ENCODE measurements at places on chromosomes 2 and 18.
A peak's percentile ranks its signal among the peaks of the same experiment; 100 is the strongest.

GRCh38 chr18:11249391-11249790 lies 100.0 kb upstream of the PIEZO2 start:
- no peak for DNase-seq

DNA sequence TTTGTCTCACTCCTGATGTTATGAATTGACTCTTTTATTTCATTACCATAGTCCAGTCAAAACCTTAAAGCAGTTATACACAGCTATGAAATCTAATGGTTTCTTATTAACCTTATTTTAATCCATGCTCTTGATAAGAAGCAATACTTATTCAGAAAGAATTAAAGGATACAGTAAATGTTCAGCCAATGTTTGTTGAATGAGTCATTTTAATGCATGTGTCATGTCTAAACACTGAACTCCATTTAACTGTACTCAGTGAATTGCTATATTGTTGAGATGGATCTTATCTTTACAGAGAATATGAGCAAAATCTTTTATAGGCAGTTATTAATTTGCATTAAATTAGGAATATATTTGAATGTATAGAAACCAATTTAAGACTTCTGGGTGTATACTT lies 135.1 kb upstream of the TFPI start:
- no peak for DNase-seq

DNA sequence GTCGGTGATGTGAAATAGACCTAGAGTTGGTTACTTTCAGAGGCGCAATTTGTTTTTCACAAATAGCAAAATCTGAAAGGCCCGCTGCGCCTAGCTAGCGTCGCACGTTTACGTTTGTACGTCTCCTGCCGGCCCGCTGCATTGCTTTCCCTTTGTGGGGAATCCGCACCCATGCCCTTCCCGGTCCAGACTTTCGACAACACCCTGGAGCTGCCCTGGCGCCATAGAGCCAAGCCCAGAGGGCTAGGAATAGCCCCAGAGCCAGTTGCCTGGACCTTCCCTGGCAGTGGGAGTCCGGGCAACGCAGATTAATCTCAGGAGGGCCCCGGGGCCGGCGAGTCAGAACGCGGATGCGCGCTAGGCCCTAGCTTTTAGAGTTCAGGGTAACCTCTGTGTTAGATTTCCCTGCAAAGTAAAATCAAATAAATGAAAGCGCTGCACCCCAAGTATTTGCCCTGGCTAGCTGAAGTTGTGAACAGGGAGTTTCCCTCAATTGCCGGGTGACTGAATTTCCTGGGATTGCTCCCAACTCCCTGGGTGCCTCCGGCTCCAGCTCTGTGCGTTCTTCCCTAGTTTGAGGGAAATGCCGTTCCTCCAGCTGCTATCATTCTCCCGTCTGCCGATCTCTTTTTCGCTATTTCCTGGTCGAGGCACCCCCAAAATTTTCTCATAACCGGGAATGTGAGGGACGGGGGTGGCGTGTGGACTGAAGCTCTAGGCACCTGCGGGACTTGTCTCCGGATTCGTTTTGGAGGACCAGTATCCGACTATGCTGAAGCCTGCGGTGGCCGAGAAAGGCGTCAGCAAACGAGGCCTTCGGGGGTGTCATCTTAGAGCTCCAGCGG lies 1.2 kb upstream of the EN1 start:
- no peak for DNase-seq

- DNase-seq = peak; percentile 40
Measured at GRCh38 chr2:121650315-121650930, 1.2 kb upstream of the CLASP1 start.

DNA sequence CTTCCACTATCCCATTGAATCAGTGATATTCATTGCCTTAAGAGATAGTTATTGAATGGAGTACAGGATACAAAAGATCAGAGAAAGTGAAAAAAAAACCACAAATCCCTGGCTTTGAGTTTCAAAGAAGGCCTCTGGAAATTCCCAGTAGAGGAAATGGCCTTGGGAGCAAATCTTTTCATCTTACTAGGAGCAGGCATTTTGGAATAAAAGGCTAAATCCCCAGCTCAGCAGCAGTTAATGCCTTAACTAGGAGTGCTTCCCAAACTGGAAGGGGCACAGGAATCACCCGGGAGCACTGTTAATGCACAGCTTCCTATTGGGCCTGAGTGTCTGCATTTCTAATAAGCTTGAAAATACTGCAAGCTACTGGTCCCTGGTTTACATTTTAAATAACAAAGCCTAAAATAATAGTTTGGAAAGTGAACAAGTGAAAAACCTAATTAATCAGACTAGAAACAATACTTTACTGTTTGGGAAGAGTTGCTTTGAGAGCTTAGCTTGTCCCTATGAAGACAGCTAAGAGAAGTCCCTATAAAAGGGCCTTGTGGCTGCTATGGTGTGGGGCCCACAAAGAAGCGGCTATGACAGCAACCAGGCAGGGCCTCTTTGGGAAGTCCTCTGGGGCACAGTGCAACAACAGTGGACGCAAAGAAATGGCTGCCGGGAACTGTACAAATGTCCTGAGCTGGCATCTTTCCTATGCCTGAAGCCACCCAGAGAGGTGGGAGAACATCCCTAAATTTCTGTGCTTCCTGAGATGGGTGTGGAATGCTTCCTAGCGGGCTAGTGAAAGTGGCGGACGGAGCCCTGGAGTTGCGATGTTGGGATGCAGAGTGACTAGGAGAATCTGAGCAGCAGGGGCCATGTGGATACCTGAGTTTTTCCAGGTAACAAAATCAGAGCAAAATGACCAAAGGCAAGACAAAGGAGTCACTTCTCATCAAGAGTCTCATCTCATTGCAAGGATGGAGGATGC lies 117.1 kb upstream of the KLHL14 start:
- no peak for DNase-seq

DNA sequence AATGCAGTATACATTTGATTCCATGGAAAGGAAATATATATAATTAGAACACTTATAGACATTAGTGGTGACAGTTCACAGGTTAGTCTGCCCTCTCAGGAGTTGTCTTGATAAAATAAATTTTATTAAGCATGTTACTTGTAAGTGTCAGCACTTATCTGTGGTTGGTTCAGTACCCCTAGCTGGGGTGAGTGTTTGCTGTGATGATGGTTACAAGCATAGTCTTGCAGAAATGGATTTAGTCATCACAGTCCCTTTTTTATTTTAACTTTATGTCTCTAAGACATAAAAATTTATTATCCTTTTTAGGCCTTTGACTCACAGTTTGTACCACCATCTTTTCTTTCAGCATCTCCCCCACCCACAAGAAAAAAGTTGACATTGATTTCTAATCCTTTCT lies 52.1 kb downstream of the NCK2 start:
- no peak for DNase-seq

DNA sequence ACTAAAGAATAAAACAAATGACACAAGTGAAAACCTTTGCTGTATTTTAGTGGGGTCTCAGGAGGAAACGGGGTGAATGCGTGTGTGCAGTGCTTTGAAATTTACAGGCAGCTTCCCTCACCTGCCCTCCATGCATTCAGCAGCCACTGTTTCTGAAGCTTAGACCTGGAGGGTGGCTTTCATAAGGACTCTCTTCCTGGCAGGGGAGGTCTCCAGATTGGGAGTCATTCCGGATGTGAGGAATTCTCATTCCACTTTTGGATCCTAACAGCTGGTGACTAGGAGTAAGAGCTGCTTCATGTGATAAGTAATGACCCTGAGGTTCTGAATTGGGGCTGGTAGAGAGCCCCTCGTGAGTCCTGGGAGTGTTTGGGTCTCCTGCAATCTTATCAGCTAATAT lies 192.5 kb downstream of the SH3BP4 start:
- DNase-seq = no peak

- DNase-seq = peak; percentile 88
Measured at GRCh38 chr2:199458009-199458805, 468 bp upstream of the SATB2 start.

DNA sequence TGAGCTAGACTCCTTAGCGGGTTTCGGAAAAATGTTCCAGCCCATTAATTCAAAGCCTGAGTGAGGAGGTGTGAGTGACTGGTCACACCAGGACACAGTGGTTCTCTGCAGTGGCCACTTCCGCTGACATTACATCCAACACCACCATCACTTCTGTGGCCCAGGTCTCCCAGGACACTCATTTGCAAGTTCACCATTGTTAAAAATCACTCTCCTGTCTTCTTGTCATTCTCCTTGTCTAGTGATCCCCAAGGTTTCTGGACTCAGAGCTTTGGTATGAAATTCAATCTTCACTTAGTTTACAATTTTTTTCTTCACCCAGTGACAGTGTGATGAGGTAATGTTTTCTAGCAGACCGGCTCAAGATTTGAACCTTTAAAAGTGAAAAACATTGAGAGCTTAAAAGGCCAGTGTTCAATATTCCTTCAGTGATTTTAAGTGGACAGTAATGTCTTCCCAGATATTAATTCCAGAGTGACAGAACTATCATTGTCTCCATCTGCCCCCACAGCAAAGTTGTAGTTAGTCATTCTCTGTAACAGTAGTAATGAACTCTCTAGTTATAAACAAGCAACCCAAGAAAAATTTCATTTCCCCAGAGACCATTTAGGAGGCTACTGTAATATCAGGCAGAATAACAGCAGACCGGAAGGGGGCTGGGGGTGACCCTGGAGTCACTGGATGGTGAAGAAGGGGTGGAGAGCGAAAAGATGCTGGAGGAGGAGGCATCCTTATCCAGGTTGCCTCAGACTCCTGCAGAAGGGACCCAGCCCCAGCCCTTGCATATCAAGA lies 164.9 kb downstream of the GFPT1 start:
- DNase-seq = no peak

DNA sequence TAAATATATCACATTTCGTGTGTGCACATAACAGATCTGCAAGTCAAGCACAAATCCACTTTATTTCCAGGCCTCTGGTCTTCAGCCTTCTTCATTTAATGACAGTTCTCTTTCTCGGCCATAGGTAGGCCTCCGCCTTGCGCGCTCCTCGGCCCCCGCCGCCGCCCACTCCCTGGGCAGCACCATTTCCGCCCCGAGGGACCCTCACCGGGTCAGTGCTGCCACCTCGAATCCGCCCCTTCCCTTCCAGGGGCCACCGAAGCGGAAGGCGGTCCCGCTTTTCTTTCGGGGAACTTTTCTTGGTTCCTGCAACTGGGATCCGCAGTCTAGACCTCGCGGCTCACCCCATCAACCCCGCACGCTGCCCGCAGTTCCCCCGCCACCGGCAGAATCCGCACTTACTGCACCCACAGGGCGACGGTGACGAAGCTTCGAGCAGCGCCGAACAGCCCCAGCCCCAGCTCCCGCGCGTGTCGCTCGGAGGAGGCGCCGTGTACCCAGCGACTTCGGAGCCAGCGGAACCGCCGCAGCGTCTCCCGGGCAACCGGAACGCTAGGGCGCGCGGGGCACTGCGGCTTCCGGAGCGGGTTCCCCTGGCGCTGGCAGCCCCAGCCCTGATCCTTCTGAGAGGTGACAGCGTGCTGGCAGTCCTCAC lies at the start of gene CDKL4:
Gene CDKL4, minus strand, starts transcription at position 502 of the 655 bp plus-strand sequence.
- DNase-seq = no peak

DNA sequence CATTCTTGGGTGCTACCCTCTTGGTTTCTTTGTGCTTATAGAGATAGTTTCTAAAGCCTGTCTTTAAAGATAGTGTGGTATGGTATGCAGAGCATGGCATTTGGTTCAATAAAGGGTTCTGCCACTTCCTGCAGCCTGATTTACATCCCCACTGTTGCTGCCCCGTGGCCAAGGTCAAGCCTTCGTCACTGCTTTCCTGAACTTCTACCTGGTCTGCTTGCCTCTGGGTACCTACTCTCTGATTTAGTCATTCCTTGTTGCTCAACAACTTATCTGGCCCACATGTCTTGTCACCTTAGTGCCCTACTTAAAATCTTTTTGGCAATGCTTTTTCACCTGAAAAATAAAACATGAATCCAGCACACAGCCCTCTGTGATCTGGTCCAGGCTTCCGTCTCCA lies 352.9 kb downstream of the LPIN1 start:
- DNase-seq = no peak

DNA sequence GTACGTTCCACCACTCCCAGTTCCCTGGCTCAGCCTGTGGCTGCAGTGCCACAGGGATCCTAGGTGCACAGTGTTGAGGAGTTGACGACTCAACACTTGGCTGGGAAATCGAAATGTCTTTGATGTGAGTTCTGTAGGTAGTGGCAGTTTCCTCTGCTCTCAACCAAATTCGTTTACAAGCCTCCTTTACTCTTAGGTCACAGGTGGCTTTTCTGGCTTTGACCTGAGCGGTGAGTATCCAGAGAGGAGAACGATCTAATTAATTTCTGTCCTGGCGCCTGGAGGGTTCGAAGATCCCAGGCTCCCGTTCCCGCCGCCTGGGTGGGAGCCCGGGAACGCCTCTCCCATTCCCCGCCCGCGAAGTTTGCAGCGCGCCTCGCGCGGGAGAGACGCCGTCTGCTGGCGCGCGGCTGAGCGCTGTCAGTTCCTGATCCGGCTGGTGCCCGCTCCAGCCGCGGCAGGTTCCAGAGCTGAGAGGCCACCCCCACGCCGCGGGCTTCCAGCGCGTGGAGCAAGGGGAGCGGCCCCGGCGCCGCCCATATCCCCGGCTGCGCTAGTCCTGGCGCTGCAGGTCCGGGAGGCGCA lies at the start of gene LAMA3:
Gene LAMA3, plus strand, starts transcription at position 423 of the 585 bp plus-strand sequence. CDS start 231 bp downstream, outside the sequence.
- DNase-seq = no peak

GRCh38 chr2:240401781-240402551 lies 33.5 kb upstream of the GPC1 start:
- no peak for DNase-seq

- peak; percentile 47 for DNase-seq
Measured at GRCh38 chr2:160970052-160970965, 189.9 kb upstream of the TANK start.

DNA sequence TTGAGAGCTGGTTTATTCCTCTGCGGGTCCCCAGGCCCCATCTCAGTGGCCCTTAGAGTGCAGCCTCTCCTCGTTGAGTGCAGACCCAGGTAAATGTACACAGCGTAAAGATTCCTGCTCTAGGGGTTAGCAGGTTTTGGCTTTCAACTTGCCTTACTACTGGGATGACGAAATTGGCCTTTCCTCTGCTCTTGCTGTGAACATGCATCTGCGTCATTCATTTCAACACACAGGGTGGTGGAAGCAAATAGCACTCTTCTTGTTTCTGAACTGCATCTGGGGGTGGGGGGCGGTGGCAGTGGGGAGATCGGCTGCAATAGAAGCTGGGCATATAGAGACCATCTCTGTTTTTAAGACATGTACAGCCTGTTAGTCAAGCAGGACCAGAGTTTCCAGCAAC lies 16.5 kb upstream of the SLC16A14 start:
- peak; percentile 73 for DNase-seq

DNA sequence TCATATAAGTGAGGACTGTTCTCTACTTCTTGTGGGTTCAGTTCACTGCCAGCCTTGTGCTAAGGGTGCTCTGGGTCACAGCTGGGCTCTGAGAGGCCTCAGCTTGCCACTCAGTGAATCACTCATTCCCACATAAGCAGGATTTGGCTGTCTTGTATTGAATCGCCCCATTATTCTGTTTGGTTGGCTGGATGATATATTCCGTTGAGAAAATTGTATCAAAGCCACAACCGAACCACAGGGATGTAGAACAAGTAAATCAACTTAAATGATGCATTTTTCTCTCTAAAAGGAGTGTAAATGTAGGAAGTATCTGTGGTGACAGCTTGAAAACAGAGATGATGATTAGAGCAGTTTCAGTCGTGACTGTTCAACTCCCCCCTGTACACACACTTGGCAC lies 39.6 kb downstream of the TTC39C start:
- no peak for DNase-seq

- DNase-seq = no peak
Measured at GRCh38 chr2:143347901-143348414, 218.7 kb downstream of the ARHGAP15 start.

GRCh38 chr2:221716426-221717303 lies 144.6 kb upstream of the EPHA4 start:
- no peak for DNase-seq

GRCh38 chr18:49699303-49699702 lies 114.0 kb downstream of the ACAA2 start:
- no peak for DNase-seq

GRCh38 chr18:11906176-11906575 lies 1.9 kb downstream of the MPPE1 start:
- no peak for DNase-seq

GRCh38 chr2:216104691-216105090 lies 4.5 kb upstream of the XRCC5 start:
- no peak for DNase-seq

Data from NB4 (cell line).